Inflammatory macrophage treated with lipopolysaccharide for 1 hour (primary cell): ENCODE measurements at places on chromosomes 5 and 9.
A peak's percentile ranks its signal among the peaks of the same experiment; 100 is the strongest.

GRCh38 chr5:96247097-96247701 is 185.8 kb downstream of the PCSK1 start:
- DNase-seq = no peak

DNA sequence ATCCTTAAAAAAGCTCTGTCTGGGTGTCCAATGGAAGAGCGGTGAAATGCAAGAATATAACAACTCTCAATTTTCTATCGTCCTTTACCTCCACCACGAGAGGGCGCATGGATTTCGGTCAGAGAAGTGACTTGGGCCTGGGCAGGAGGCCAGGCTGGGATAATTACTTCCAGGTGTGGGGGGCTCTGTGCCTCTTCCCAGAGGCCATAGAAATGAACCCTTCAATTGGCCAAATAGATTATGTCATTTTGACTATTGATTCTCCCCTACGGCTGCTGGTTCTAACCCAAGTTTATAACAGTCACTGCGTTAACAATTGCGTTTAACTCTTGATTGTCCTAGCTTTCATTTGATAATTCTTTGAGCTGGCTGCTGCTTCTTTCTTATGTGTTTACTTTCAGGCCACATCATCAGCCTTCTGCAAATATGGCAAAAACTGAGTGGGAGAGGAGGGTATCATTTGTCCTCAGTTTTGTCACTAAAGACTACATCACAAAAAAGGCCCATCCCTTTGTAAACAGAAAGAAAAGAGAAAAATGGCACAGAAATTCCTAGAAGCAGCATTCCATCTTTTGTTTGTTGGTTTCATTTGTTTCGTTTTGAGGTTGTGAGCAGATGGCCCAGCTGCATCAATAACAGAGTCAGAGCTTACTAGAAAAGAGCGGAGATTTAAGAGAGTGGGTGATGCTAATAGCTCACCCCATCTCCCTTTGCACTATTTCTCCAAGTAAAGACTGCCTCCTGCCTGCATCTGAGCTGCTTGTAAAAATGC is 45.4 kb upstream of the ZFR start:
- DNase-seq = peak; percentile 40

DNA sequence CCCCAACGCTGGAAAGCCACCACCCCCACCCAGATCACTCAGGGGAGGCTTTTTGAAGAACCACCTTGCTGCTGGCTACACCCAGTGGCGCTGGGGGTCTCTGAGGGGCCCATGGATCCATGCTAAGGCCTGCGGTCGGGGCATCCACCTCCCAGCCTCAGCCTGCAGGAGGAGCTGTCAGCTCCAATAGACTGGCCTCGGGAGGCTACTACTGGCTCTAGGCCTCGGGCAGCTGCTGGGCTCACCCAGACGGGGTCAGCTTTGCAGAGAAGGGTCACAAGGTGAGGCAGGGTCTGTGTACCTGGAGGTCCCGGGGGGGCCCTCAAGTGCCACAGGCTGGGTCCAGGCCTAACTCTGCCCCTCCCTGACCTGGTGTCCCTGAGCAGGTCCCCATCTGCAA is 193.7 kb downstream of the OLFM1 start:
- DNase-seq = no peak

GRCh38 chr5:96702503-96703383 is 40.6 kb downstream of the CAST start:
- DNase-seq = peak; percentile 94

- DNase-seq = no peak
These were observed 136.5 kb downstream of the MTRR start for GRCh38 chr5:8005416-8005815.

DNA sequence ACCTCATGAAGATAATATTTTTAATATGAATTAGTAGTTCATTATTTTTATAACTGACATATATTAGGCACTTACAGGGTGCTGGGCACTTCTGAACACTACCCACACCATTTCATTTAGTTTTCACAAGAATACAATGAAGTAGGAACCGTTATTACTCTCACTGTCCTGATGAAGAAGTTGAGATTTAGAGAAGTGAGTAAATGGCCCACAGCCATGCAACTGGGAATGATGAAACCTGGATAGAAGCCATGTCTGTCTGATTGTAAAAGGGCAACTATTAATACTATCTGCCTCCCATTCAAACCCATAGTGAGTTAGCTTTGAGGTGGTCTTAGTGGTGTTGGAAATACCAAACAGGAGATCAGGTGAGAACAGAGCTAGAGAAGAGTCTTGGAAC is 29.6 kb upstream of the OTULINL start:
- peak; percentile 80 for DNase-seq

DNA sequence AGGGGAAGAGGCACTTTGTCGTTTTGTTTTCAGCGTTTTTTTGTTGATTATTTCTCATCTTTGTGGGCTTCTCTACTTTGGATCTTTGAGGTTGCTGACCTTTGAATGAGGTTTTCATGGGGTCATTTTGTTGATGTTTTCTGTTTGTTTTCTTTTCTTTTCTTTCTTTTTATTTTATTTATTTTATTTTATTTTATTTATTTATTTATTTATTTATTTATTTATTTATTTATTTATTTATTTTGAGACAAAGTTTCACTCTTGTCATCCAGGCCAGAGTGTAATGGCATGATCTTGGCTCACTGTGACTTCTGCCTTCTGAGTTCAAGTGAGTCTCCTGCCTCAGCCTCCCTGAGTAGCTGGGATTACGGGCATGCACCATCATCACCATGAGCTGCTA is 946.7 kb downstream of the TLE4 start:
- no peak for DNase-seq

GRCh38 chr9:32665101-32665500 is 29.6 kb upstream of the TAF1L start:
- DNase-seq = no peak

DNA sequence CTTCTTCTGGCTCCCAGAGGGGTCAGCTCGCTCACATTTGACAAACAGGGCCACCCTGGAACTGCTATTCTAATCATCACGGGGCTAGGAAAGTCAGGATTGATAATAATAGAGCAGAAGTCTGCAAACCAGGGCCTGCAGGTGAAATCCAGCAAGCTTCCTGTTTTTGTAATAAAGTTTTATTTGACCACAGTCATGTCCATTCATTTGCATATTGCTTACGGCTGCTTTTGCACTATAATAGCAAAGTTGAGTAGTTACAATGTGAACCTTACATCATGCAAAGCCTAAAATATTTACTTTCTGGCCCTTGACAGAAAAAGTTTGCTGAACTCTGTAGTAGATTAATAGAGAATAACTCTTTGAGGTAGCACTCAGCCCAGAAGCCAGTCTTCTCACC is 63.2 kb upstream of the CTXN3 start:
- DNase-seq = no peak

GRCh38 chr5:168818558-168818957 is 239.4 kb upstream of the PANK3 start:
- DNase-seq = no peak

GRCh38 chr5:78964889-78965288 is 20.2 kb downstream of the ARSB start:
- DNase-seq = peak; percentile 74

DNA sequence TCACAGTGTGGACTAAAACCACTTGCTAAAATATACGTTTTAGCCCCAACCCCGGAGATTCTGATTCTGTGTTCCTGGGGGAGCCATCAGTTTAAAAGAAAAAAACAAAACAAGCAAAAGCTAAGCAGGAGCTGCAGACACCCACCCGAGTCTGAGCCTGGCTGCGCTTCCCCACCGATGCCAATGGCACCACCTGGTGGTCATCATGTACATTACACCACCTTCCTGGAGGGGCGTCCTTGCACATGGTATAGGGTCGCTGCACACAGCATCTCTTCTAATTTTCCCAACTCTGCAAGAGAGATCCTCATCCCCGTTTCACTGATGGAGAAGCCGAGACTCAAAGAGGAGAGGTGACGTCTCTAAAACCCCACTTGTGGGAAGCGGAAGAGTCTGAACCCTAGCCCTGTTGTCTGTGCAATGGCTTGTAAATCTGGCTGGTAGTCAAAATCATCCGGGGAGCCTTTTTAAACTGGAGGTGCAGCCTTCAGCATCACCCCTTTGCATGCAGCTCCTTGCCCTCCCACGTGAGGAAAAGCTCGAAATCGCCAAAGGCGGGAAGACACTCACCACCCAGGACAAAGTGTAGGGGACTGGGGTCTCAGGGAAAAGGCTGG is 23.1 kb upstream of the CNOT6 start:
- DNase-seq = peak; percentile 64

GRCh38 chr5:54230936-54231685 is 79.3 kb downstream of the ARL15 start:
- DNase-seq = no peak

- no peak for DNase-seq
These were observed 842.6 kb upstream of the ACO1 start for GRCh38 chr9:31541721-31542281.

DNA sequence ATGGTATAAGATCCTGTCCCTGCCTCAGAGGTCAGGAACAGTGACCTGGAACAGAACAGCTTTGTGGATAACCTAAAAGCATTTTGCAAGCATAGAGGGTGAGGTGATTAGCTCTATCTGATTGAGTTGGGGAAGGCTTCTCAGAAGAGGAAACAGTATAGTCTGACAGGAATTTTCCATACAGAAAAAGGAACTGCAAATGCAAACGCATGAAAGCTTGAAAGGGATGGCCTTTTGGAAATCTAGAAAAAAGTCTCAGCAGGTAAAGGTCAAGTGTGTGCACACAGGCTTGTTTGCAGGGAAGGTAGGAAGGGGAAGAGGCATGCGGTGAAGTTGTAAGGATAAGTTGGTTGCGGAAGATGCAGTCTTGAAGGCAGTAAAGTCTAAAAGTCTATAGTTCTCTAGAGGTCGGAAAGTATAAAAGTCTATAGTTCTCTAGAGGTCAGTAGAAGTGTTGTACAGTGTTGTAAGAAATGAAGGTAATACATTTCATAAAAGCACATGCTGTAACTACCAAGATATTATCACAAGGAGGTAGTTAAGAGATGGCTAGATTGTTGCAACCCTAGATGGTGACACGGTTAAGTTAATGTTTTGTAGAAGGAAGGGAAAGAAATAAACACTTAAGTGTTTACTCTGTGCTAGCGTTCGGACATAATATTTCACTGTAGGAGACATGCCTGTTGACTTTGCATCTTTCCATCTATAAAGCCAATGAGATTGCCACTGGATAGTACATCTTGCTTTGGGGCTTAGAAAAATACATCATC is 16.7 kb upstream of the HSPB3 start:
- peak; percentile 27 for DNase-seq

GRCh38 chr5:51652980-51653379 is 269.7 kb downstream of the ISL1 start:
- no peak for DNase-seq

DNA sequence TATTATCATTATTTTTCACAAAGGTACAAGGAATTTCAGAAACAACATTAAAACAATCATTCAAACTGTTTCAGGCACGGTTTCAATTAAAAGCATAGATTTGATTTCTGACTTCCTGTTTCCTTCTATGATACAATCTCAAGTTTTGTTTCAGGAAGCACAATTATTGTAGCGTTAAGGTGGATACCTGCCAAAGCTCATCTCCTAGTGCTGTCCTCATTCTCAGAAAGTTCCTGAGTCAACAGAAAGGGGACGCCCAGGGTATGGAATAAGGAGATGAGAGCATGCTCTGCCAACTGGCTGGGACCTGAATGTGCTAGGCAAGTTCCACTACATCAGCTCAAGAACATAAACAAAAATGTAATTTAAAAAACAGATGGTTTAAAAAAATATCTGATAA is 2.0 kb upstream of the TRIM14 start:
- no peak for DNase-seq

DNA sequence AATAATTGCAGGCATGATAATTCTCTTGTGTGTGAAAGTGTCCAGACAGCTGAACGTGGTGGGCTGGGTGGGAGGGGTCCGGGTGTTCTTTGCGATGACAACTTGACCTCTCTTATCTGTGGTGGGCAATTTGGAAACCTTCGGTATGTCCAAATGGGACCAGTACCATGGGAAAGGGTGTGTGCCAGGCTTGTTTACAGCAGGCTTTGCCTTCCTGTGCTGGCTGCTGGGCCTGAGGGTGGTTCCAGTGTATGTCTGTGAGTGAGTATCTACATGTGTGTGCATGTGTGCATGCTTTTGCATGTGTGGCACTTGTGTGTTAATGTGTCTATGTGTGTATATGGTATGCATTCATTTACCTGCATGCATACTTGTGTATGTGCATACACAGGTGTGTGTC is 166.4 kb downstream of the GADD45G start:
- DNase-seq = no peak

GRCh38 chr5:332843-333242 is 11.3 kb downstream of the AHRR start:
- DNase-seq = no peak

DNA sequence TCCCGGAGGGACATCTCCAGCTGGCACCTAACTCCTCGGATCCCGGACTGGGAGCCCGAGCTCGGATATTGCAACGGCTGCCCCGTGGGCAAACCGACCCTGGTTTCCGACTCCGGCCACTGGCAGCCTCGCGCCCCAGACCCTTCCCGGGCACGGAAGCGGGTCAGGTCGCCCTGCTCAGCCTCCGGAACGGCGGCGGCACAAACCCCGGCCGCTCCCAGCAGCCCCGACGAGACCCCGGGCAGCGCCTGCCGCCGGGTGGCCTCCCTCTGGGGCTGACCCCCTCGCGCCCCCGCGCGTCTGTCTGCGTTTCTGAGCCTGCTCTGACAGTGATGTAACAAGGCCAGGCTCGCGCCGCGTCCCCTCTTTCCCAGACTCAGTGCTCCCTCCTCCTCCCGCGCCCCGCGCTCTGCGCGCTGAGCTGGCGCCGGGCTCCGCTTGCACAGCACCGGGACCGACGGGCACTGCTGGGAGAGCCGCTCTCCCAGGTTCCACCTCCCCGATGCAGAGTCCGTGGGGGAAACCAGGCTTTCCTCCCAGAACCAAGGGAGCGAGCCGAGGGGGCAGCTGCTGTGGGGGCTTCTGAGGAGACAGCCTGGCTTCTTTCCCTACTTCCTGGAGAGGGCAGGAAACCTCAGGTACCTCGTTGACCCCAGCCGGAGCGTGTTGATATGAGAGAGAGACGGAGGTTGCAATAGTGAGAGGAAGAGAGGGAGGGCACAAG is at the start of gene TMEM215:
Gene TMEM215 (plus strand): TSS at position 373 of the 724 bp plus-strand sequence. CDS start 644 bp downstream, outside the sequence.
- DNase-seq = no peak

DNA sequence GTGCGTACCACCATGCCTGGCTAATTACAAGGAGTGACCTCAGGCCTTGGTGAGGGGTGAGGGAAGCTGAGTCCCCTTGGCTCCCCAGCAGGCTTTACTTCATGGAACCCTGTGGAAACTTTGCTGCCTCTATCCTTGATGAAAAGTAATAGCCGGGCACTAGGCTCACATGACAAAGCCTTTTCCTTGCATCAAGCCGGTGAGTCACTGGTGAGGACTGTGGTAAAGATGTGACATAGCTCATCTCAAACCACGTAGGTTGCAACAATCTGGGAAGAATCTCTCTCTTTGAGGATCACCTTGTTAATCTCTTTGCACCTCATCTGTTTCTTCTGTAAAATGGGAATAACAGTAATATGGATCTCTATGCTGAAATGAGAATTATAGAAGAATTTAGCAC is 116.3 kb upstream of the SLC25A48 start:
- DNase-seq = peak; percentile 8

DNA sequence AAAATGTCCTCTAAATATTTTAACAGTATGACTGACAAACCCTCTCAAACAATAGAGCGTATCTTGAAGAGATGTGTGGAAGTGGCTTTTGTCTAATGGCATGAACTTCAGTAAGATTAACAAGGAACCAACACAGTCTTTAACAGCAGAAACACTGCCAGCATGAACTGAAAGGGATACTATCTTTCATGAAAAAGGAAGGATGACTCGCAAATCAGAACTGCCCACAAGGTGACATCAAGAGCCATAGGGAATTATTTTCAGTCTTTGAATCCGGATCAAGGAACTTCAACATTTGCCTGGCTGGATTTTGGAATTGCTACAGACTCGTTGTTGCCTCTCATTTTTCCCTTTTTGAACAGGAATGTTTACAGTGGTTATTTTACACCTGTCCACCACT is 5.1 kb upstream of the HEXB start:
- peak; percentile 37 for DNase-seq
